Gastrocnemius medialis (tissue), 4 donors: ENCODE measurements at places on chromosomes 4 and X. TPM values are rescaled to one million over a fixed set of nuclear protein-coding genes. Genes with fewer than 3 reads are reported as not detected.

Gene TRIM75
- not detected for total RNA-seq

GRCh38 chr4:108172231-108172752, 3.6 kb upstream of the LEF1 start:
- peaks cover 11% of the 10 kb centered on the region for H3K4me1 ChIP-seq
- no peaks in the 10 kb centered on the region for H3K36me3 ChIP-seq
- peaks cover 73% of the 10 kb centered on the region for H3K27me3 ChIP-seq
- peak overlapping the region; percentile 61 for H3K4me3 ChIP-seq
- DNase-seq = no peak

- no peaks in the 10 kb centered on the region for H3K27me3 ChIP-seq
- H3K27ac ChIP-seq = no peak overlapping the region
- H3K36me3 ChIP-seq = peaks cover 4% of the 10 kb centered on the region
- H3K4me3 ChIP-seq = no peak overlapping the region
- DNase-seq = no peak
Observed at GRCh38 chrX:118980761-118981160, 6.3 kb downstream of the LONRF3 start.

DNA sequence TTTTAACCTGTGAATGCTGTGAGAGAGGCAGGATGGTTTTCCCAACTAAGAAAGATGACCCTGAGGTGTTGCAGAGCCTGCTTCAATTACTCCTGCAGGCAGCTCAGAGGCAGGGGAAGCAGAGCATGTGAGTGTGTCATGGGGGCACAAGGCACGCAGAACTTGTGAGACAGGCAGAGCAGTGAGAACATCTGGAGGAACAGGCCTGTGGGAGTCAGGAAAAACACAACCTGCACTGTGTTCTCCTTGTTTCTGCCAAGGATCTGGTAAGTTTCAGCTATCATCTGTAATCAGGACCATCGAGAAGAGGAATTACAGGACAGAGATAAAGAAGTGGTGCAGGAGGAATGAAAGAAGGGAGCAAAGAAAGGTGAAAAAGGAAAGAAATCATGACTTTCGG, 741.8 kb upstream of the INTU start:
- DNase-seq = no peak
- H3K4me3 ChIP-seq = no peak overlapping the region
- no peaks in the 10 kb centered on the region for H3K4me1 ChIP-seq

GRCh38 chrX:3518870-3519269, 172.4 kb upstream of the MXRA5 start:
- no peak overlapping the region for H3K4me3 ChIP-seq
- no peaks in the 10 kb centered on the region for H3K4me1 ChIP-seq
- no peak overlapping the region for H3K27ac ChIP-seq
- no peaks in the 10 kb centered on the region for H3K27me3 ChIP-seq
- DNase-seq = peak; percentile 11
